ENCODE measurements at places on chromosomes 3 and 15.
A peak's percentile ranks its signal among the peaks of the same experiment; 100 is the strongest.

DNA sequence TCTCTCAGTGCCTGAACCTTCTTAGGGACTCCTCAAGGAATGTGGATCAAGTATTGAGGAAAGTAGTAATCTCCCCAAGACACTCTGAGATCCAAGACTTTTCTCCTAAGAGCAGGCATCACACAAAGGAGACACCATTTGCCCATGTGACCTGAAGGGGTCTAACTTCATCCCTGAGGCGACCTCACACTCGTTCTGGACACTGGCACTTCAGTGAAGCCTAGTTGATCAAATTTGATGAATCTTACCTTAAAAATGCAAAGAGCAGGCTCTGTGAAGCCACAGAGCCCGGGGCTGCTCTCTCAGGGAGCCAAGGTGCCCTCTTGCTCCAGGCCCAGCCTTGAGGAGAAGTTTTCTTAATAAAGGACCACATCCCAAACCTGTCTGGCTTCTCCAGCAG, 64.3 kb downstream of the SCN11A start:
- no peak for DNase-seq

DNA sequence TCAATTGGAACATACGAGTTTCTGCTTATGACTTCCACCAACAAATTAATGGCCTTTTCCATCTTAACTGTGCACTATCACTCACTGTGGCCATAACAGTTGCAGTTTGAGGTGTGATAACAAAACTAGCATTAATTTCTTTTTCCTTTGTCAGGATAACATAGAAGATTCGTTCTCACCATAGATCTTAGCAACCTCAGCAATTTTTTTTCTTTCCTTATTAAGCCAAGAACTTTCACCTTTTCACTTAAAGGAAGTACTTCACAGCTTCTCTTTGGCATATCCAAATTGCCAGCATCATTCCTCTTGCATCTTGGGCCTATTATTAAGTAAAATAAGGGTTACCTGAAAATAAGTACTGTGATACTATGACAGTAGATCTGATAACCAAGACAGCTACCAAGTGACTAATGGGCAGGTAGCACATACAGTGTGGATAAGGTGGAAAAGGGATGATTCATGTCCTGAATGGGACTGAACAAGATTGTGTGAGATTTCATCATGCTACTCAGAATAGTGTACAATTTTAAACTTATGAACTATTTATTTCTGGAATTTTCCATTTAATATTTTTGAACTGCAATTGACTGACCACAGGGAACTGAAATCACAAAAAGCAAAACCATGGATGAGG, 46.6 kb downstream of the CEP70 start:
- no peak for DNase-seq

DNA sequence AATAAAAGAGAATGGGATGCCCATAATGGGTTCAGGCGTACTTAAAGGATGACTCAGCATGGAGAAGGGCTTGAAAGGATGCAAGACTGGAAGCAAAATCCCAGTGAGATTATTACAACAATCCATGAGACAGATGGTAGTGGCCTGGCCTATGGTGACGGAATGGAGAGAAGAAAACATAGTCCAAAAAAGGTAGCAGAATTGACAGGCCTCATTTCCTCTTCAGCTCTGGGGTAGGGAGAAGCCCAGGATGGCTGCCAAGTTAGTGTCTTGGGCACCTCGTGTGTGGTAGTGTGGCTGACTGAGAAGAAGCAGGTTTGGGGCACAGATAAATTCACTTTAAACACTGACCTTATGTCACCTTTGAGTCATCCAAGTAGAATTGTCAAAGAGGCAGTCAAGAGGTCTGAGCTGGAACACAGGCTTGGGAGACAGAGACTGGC, 18.1 kb downstream of the MB21D2 start:
- no peak for DNase-seq

GRCh38 chr3:188272481-188273372, 118.8 kb downstream of the LPP start:
- no peak for DNase-seq

GRCh38 chr3:183306798-183307671, 54.0 kb downstream of the B3GNT5 start:
- no peak for DNase-seq

DNA sequence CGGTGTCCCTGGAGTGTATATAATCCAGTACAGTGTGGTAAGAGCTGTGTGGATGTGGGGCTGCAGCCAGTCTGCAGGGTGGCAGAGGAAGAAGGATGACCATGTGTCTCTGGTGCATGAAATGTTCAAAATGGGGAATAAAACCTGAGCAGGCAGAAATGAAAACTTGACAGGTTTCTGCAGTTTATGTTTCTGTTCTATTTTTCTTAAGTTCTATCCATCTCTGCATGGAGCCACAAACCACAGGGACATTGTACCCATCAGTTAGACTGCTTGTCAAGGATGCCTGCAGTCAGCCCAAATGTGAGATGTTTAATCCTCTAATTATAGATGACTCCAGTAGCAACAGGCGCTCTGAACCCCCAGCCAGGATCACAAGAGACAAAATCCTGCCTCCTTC, 216.7 kb downstream of the IL20RB start:
- DNase-seq: no peak

DNA sequence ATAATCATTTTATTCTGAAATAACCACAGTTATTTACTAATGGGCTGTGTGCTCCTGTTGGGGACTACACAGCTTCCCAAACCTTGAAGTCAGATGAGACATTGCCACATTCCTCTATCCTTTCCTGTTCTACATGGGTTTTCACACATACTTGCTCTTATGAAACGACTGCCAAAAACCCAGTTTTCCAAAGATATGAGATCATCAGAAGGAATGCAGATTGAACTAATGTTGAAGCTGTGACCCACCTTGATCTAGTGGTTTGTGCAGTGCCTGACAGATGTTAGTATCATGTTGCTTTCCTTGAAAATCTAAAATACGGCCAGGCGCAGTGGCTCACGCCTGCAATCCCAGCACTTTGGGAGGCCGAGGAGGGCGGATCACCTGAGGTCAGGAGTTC, 144.6 kb downstream of the VGLL4 start:
- DNase-seq: no peak

GRCh38 chr3:171122861-171123260, 96.3 kb upstream of the SLC2A2 start:
- no peak for DNase-seq

DNA sequence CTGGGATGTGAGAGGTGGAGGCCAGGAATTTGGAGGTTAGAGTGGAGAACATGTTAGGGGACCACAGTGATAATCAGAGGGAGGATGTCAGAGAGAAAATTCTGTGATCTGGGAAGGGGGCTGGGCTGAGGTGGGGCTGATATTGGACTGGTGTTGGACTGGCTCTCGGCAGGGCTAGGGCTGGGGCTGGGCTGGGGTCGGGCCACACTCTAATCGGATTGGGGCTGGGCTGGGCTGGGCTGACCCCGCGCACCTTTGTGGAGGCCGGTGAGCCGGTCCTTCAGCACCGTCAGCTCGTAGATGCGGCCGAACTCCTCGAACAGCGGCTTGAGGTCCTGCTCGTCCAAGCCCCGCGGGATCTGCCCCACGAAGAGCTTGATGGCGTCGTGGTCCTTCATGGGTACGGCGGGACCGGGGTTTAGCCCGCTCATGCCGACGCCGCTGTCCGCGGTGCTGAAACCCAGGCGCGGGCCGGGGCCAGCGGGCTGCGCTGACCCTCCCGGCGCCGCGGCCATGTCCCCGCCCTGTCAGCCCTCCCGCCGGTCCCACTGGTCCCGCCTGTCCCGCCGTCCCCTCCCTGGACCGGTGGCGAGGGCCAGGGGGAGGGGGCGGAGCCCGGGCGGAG, 485 bp downstream of the CELF6 start:
- DNase-seq: peak; percentile 31

DNA sequence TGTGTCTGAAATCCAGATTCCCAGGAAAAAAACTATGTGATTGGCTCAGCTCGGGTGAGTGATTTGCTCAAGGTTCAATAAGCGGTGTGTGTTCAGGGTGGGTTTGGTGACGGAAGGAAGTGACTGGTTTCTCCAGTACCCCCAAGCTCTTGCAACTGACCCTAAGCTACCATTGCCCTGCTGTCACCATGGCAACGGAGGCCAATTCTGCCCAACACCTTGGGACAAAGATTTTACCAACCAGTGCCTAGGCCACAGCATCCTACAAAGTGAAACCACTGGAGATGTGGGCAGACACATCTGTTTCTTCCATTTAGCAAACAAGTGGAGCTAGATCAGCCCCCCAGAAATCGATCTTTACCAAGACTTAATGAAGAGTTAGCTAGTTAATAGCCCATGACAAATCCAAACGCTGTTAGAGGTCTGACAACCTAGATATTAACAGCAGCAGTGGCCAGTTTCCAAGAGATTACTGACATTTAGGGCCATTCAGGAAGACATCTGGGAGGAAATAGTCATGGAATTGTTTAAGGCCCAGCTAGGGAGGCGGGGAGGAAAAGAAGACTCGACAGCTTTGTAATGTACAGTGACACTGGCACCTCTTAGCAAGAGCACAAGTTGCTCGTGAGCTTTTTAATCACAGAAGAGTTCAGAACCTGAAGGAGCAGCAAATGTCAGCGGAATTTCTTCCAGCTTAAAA, 195.9 kb downstream of the SLCO3A1 start:
- DNase-seq: no peak

DNA sequence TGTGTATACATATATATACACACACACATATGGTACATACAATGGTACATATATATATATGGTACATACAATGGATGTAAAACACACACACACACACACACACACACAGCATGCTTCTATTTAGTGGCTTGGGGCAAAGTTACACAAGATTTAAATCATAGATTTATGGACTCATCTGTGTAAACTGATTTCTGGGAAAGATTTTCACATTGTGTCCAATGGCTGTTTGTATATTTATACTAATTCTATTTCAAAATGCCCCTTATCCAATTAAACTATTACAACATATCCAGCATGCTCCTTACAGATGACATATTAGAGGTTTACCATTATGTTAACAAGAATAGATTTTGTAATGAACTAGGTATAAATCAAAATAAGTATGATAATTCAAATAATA, 94.9 kb downstream of the ANO10 start:
- no peak for DNase-seq

- no peak for DNase-seq
These were observed 139.7 kb downstream of the SNRPN start for GRCh38 chr15:25094519-25094918.

GRCh38 chr3:24956613-24957012, 462.0 kb upstream of the THRB start:
- DNase-seq: no peak

- no peak for DNase-seq
These were observed 91.6 kb downstream of the SRGAP3 start for GRCh38 chr3:9157651-9158362.

- no peak for DNase-seq
These were observed 1460.3 kb upstream of the CADM2 start for GRCh38 chr3:83498361-83499016.

- DNase-seq: no peak
These were observed 1.7 kb downstream of the ANXA2 start for GRCh38 chr15:60396100-60396499.

DNA sequence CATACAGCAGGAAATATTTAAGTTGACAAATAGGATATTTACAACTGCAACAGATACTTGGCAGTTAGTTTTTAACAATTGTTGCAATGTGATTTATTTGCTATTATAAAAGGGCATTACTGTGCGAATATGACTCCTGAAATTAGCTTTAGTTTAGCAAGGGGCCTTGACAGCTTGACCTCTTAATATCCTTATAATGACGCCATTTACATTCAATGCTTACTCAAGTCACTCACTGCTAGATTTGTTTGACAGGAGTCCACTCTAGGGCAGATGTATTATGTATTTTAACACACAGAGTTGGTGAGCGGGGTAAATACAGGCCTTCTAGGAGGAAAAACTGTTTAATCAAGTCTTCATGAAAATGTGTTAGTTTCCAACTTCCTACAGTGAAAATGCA, 58.1 kb upstream of the C15orf61 start:
- no peak for DNase-seq

- no peak for DNase-seq
These were observed 135.1 kb downstream of the KCNMB2 start for GRCh38 chr3:178671377-178671776.

- DNase-seq: no peak
These were observed 257.9 kb downstream of the UACA start for GRCh38 chr15:70505411-70505919.

DNA sequence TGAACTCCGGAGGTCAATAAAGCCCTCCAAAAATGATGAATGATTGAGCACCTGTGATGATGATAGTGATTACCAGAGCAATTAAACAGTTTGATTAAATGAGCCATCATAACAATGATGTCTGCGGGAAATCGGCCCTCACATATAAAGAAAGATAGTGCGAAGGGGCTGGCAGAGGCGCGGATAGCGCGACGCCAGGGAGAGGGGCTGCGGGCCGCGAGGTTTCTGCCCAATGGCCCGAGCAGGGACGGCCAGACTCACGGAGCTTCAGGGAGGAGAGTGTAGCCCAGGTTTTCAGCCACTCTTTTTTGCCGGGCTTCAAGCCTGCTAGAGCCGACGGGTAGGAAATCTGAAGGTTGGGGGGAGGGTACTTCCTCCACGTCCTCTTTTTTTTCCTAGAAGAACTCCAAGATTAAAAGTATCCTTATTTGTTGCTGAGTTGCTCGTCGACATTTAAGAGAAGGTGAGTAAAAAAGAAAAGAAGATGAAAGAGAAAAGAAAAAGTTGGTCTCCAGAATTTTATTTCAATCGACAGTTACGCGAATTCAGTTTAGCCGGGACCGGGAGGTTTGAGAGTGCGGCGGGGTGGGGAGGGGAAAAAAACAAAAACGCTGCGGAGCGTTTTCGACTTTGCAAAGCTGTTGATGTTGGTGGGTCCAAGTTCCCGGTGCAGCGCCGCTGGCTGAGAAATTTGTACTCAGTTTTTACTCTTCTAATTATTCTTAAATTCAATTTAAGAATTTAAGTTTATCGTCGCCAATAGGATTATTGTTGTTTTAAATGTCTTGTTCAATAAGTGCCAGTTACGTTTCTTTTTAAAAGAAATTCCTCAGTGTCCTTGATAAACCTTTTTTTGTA, 2.2 kb upstream of the MEIS2 start:
- DNase-seq: no peak

GRCh38 chr3:177713928-177714900, 516.9 kb upstream of the TBL1XR1 start:
- no peak for DNase-seq

Data from stimulated activated CD4-positive, alpha-beta T cell treated with anti-CD3 and anti-CD28 coated beads, Interleukin-15, amount 100 ng/mL, for 1 hour (primary cell).